ENCODE measurements at places on chromosomes 6 and 20. TPM values are rescaled to one million over a fixed set of nuclear protein-coding genes. Genes with fewer than 3 reads are reported as not detected.

The FAM83C gene
- not detected for polyA plus RNA-seq

- no peak for DNase-seq
These were observed 320.5 kb upstream of the RSPO3 start for GRCh38 chr6:126797981-126798380.

The CLPSL2 gene
- 2.3 TPM for polyA plus RNA-seq

- DNase-seq = no peak
These were observed 74.4 kb downstream of the HDGFL1 start for GRCh38 chr6:22643780-22644179.

Data from brain (organoid and tissue), 16 donors.